Endothelial cell of umbilical vein (primary cell): ENCODE measurements at places on chromosomes 16 and 17.

- DNase-seq, result no peak
Measured at GRCh38 chr17:80790981-80791742, 200.5 kb upstream of the CHMP6 start.

GRCh38 chr16:67396159-67397035, 3.1 kb upstream of the TPPP3 start:
- peak; percentile 37 for DNase-seq

DNA sequence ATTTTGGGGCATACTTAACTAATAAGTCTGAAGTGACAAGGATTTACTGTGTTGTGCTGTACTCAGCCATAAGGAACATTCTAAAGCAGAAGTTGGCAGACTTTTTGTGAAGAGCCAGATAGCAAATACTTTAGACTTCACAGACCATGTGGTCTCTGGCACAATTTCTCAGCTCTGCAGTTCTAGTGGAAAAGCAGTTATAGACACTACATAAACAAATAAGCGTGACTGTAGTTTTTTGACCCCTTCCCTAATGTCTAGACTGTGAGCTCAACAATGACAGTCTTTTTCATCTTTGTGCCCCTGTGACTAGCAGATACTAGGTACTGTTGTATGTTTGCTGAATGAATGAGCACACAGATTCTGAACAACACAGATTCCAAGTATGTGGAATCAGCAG, 4.9 kb downstream of the RPAIN start:
- DNase-seq, result no peak

GRCh38 chr16:2486645-2487516, 12.0 kb downstream of the TBC1D24 start:
- no peak for DNase-seq

DNA sequence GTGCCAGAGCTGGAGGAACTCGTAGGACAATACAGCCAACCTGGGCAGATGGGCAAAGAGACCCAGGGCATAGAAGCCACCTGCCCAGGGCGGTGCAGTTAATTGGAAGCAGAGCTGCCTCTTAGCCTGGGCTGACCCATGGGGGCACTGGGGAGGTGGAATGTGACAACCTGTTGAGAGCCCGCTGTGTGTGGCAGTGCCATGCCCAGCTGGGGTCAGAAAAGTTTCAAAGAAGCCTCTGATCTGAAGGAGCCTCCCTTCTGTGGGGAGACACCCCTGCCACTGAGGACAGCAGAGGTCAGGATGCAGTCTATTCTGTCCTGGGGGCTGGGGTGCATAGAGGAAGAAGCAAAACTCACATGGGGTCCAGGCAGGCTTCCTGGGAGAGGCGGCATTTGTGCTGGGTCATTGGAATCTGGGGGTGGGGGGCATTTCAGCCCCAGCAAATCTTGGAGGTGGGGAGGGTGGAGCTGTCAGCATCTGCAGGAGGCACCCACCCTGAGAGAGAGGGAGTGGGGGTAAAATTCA, 176.1 kb upstream of the CIBAR2 start:
- DNase-seq, result no peak

DNA sequence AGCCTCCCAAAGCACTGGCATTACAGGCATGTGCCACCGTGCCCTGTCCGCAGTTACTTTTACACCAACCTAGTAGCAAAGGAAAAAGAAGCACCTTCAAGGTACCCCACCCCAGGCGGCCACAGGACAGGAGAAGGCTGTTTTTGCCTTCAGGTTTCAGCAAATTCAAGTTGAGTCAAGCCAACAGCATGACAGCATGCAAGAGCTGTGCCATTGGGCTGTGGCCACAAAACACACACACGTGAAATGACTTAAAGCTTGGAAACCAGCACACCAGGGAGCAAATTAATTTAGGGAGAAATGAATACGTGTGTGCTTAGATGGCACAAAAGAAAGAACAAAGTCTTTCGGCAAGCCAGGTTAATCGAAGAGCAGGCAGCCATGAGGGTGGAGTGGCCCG, 39.7 kb downstream of the ERCC4 start:
- no peak for DNase-seq

- peak; percentile 61 for DNase-seq
Measured at GRCh38 chr16:77877712-77878347, 89.5 kb downstream of the VAT1L start.

- no peak for DNase-seq
Measured at GRCh38 chr17:82795615-82796014, 43.8 kb downstream of the TBCD start.

- DNase-seq, result peak; percentile 29
Measured at GRCh38 chr16:65312071-65312470, 190.2 kb upstream of the CDH11 start.

DNA sequence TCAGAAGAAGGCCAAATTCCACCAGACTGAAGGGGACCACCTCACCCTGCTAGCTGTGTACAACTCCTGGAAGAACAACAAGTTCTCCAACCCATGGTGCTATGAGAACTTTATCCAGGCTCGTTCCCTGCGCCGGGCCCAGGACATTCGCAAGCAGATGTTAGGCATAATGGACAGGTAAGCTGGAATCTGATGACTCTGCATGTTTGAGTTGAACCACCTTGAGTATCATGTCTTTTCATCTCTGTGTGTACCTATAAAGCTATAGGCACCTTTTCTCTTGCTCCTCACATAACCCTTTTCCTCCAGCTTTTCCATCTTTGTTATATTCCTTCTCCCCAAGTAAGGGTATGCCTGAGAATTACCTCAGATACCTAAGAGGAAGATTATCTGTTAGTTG, 24.8 kb downstream of the ETV4 start:
- DNase-seq, result no peak

DNA sequence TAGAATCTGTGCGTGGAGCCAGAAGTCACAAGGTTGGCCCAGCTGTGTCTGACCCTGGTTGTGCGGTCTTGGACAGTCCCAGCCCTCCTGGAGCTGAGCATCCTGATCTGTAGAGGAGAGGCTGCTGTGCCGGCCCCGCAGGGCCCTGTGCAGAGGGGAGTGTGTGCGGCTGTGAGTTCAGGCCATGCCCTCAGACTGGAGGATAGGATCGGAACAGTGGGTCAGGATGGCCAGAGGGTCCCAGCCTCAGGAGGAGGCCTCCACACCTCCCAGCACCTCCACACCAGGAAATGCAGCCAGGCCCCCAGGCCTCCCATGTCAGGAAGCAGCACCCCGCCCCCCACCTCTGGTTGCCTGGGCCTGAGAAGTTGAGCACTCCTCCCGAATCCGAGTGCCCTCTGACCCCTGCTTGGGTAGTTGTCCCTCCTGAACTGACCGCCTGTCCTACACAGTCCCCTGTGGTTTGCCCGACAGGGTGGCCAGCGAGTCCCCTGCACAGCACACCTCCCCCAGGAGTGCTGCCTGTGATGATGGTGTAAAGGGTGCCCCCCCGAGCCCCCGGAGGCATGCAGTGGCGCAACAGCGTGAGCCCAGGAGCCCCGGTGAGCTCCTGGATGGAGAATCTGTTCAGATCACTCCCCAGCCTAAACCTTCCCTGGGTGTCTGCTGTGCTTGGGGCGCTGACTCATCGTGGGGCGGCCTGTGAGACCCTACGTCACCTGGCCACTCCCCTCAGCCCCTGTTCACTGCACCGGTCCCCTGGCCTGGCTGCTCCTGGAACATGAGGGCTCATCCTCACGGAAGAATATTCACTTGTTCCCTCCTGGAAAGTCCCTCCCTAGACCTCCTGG, 285.2 kb downstream of the SEC14L1 start:
- DNase-seq, result no peak

DNA sequence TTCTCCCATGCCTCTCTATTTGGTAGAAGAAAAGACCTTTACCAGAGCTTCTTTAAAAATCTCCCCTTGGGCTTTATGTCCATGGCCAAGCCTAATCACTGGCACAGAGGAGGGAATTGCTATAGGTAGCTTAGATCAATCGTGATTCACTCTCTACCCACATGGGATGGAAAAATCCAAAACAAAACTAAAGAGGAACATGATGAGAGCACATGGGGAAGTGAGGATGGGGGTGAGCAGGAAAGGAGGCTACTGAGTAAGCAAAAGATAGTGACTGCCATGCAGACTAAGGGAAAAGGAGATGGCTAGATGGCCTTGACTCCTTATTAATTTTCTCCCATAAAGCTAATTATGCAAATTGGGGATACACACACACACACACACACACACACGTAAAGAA, 201.2 kb downstream of the HS3ST3A1 start:
- DNase-seq, result no peak

DNA sequence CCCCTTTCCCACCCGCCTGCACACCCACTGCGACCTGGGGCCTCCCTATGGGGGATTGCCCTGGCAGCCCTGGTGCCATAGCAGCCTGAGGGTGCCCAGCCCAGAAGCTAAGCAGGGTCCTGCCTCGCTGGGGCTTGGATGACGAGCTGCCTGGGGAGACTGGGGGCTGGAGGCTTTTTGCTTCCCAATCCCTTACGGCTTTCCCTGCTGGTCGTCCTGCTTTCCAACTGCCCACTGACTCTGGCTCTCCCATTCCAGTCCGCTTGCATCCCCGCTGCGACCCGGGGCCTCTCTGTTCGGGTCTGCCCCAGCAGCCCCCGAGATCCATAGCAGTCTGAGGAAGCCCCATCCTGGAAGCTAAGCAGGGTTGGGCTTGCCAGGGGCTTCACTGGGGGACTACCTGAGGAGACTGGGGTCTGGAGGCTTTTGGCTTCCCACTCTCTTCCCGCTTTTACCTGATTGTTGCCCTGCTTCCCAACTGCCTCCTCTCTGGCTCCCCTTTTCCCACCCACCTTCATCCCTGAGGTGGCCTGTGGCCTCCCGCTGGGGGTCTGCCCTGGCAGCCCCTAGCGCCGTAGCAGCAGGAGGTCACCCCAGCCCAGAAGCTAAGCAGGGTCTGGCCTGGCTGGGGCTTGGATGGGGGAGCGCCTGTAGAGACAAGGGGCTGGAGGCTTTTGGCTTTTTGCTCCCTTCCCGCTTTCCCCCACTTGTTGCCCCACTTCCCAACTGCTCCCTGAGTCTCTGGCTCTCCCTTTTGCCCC, 2292.8 kb downstream of the TP53TG3F start:
- no peak for DNase-seq

- DNase-seq, result no peak
Measured at GRCh38 chr17:81230043-81230820, 7.5 kb upstream of the CEP131 start.

DNA sequence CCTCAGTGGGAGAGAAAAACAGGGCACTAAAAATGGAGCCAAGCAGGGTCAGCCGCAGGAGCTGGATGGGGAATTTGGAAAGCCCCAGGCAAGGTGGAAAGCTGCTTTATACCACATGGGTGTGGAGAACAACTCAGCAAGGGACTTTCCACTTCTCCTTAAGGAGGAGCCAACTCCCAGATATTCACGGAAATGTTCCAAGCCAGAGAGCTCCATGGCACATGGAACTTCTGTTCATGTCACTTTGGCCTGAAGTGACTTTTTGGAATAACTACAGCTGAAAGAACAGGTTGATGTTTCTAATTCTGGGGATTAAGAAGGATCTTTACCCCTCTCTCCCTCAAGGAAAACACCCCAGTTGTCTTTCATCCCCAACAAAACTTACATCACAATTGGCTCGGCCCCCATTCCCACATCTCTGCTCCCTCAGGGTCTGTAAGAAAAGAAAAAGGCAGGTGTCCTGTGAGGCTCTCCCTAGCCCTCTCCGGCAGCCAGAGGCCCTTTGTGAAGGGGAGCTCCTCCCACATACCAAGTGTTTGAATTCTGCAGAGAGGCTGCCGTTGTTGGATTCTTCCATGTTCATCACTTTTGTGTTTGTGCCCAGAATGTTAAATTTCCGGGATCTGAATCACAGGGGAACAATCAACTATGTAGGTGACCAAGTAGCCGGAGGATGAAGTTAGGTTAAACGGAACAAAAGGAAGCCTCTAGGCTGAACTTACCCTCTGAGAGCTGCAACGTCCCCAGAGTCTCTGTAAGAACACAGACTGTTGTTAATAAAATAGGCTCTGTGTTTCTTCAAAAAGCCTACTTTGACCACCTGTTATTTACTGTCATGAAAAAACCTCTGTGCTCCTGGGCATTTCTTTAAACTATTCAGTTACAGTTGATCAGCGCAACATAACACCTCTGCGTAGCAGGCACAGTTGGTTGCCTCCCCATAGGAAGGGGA, 41.0 kb downstream of the STAT5A start:
- DNase-seq, result peak; percentile 69

DNA sequence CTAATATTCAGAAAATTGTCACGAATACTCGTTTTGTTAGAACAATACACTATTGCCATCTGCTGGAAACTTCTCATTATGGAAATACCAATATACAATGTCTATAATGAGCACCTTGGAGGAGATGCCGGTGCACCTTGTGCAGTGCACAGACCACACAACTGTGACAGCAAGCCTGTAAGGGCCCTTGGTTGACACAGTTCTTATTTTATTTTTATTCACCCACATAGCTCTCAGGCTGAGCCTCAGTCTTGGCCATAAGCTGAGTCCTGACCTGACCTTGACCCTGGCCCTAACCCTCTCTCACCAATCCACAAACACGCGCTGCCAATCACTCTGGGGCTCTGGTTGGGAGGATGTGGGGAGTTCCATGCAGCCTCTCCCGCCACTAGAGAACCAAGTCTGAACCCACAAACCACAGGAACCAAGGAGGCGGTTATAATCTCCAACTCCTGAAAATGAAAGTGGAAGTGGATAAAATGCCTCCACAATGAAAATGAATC, 7.6 kb downstream of the AIPL1 start:
- no peak for DNase-seq

DNA sequence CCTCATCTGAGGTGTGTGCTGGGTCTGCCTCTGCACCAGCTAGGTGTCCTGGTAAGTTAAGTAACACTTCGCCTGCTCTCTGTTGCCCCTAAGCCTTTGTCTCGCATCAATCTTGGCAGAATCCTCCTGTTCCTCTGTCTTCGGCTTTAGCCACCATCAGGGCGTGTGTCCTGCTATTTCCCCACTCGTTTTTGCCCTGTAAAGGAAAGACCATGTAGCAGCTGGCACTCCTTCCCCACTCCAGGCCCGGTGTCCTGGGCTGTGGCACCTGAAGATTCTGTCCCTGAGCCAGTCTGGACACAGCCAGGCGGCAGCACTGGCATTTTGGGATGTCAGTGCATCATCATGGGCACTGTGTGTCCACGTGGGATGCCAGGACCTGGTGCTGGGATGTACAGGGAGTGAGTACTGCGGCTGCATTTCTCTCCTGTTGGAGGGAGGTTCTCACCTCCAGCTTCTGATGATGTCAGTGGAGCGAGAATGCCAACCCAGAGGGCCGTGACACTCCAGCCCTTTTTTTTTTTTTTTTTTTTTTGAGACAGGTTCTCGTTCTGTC, 26.2 kb upstream of the FOXK2 start:
- DNase-seq, result no peak

- DNase-seq, result no peak
Measured at GRCh38 chr17:68707031-68707430, 105.9 kb upstream of the FAM20A start.
